ENCODE measurements at places on chromosomes 13 and 19.

DNA sequence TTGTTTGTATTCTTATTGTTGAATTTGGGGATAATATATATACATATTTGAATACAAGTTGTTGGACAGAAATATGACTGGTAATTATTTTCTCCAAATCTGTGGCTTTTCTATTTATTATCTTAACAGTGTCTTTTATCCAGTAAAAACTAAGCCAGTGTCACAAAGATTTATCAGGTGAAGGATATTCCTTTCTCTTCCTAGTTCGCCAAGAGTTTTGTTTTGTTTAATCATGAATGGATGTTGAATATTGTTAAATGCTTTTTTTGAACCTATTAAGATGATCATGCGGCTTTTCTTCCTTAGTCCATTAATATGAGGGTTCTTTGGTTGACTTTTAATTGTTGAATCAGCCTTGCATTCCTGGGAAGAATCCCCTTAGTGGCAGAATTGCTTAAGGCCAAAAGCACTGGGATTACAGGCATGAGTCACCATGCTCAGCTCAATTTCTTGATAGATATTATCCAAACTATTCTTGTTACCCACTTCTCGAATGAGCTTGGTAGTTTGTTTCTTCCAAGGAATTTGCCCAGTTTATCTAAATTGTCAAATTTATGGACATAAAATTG, 53.3 kb downstream of the TEX26 start:
- no peak for DNase-seq

GRCh38 chr13:106401081-106401480, 134.4 kb downstream of the EFNB2 start:
- DNase-seq = no peak

DNA sequence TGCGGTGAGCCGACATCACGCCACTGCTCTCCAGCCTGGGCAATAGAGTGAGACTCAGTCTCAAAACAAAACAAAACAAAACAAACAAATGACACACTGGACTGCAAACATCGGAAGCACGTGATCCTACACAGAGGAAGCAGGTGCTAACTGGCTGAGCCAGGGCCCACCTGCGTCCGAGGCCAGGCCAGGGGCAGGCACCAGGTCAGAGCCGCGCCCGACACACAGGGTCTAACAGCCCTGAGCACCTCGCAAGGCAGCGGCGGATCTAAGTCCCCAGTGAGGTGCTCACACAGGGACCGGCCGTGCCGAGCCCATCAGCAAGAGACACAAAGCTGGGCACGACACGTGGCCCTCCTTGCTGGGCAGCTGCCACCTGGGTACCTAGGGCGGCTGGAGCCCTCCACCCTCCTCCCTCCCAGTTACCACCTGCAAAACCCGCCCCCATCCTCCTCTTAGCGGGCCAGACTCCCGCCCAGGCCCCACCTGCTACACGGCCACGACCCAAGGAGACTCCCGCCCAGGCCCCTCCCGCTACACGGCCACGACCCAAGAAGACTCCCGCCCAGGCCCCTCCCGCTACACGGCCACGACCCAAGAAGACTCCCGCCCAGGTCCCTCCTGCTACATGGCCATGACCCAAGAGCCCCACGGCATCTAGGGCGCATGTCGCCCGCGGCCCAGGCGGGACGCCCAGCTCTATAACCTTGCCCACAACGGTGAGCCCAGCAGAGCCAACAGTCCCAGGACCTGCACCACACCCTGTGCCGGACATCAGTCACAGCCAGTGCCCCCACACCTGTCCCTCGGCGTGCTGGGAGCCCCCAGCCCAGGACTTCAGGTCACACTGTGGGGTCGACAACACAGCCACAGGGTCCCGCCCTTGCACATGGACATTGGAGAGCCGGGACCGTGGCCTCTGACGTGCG, 15.6 kb downstream of the AP3D1 start:
- DNase-seq = no peak

GRCh38 chr19:30006207-30006606, 64.2 kb downstream of the URI1 start:
- DNase-seq = no peak

DNA sequence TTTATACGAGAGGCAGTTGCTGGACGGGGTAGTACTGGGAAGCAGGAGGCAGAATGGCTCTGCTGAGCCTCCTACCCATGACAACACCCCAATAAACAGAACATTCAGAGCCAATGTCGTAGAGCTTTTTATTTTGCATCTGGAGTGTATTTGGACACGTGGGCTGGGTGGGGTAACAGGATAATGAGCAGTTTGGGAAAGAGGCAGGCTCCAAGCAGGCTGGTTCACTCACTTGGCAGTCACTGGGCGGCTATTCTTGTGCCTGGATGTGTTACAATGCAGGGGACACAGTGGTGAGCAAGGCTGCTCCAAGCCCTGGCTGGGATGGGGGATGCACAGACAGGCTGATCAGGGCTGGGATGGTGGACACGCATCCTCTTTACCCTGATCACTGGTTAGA, 9.5 kb downstream of the ACTMAP start:
- DNase-seq = no peak

DNA sequence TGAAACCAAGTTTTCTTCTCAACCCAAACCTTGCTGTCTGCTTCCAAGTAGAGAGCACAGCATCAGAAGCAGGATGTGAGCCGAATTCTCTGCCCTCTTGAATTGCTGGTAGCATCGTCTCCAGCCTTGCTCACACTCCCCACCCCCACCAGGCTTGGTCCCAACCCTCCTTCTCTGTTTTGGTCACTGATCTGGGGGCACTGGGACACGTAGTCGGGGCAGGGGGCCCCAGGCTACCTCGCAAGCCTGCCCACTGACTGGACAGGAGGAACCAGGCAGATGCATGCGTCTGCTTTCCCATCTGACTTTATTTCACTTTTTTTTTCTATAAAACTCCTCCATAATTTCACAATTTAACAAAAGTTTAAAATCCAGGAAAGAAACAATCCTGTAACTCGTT, 69.7 kb downstream of the MLLT1 start:
- no peak for DNase-seq

GRCh38 chr19:16397791-16398529, 73.3 kb downstream of the KLF2 start:
- DNase-seq = no peak

GRCh38 chr13:30629527-30629926, 11.8 kb downstream of the USPL1 start:
- no peak for DNase-seq

- no peak for DNase-seq
These were observed 112.3 kb downstream of the SLC7A1 start for GRCh38 chr13:29483211-29483610.

DNA sequence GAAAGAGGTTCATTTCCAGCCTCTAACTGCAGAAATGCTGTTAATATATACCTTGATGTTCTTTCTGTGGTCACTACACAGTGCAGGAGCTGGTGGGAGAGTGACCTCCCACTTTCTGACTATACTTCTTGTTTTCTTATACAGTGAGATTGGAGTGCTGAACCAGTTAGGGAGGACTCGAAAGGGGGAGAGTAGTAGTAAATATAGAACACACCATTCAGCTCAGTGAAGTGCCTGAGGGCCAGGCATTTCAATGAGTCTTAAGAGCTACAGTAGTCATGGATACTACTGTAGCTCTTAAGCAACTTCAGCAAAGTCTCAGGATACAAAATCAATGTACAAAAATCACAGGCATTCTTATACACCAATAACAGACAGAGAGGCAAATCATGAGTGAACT, 372.9 kb downstream of the MTUS2 start:
- no peak for DNase-seq

- no peak for DNase-seq
These were observed 9.5 kb downstream of the B3GLCT start for GRCh38 chr13:31209172-31209840.

- DNase-seq = no peak
These were observed 51.5 kb downstream of the ATP7B start for GRCh38 chr13:51959773-51960172.

- no peak for DNase-seq
These were observed 9.5 kb downstream of the POU4F1 start for GRCh38 chr13:78593652-78594455.

GRCh38 chr19:41753936-41754529, 1.3 kb upstream of the CEACAM6 start:
- no peak for DNase-seq

DNA sequence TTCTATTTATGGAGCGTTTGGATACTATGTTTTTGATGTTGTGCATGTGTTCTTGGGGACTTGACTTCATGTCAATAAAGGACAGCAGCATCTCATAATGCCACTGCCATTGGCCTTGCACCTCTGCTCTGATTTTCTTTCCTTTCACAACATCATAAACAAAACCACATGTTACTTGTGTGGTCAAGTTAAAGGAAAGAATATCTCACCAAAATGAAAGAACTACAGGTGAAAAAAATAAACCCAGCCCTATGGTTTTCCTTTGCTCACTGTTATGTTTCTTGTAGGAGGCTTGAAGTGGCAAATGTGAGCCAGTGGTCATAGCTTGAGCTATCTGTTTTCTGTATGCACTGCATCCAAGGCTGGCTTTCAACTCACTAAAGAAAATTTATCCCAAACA, 240.4 kb downstream of the KCNRG start:
- no peak for DNase-seq

DNA sequence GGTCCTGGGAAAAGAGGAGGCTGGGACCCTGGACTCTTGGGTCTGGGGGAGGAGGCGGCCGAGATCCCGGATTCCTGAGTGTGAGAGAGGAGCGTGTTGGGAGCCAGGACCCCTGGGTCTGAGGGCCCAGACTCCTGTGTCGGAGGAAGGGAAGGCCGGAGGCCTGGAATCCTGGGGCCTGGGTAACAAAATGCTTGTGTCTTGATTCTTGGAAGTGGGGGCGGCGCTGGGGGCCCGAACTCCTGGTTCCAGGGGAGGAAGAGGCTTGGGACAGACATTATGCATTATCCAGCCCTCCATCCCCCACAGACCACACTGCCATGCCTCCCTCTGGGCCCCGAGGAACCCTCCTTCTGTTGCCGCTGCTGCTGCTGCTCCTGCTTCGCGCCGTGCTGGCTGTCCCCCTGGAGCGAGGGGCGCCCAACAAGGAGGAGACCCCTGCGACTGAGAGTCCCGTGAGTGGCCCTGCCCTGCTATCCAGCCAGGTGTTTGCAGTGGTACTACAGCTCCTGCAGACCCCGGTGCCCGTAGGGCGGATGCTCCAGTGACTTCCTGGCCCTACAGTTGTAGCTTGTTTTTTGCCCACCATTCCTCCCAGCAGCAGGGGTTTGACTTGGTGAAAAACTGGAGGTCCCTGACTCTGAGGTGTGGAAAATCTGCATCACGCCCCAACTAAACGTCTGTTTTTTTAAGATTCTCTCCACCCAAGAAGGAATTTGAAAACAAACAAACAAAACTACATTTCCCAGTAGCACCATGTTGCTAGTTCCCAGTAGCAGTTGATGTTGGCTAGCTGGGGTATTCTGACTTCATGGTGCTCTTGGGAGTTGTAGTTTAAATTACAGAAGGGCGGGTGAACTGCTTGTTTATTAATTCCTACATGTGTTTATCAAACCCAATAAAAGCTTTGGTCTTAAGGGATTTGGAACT, 630 bp downstream of the NUCB1 start:
- DNase-seq = no peak

DNA sequence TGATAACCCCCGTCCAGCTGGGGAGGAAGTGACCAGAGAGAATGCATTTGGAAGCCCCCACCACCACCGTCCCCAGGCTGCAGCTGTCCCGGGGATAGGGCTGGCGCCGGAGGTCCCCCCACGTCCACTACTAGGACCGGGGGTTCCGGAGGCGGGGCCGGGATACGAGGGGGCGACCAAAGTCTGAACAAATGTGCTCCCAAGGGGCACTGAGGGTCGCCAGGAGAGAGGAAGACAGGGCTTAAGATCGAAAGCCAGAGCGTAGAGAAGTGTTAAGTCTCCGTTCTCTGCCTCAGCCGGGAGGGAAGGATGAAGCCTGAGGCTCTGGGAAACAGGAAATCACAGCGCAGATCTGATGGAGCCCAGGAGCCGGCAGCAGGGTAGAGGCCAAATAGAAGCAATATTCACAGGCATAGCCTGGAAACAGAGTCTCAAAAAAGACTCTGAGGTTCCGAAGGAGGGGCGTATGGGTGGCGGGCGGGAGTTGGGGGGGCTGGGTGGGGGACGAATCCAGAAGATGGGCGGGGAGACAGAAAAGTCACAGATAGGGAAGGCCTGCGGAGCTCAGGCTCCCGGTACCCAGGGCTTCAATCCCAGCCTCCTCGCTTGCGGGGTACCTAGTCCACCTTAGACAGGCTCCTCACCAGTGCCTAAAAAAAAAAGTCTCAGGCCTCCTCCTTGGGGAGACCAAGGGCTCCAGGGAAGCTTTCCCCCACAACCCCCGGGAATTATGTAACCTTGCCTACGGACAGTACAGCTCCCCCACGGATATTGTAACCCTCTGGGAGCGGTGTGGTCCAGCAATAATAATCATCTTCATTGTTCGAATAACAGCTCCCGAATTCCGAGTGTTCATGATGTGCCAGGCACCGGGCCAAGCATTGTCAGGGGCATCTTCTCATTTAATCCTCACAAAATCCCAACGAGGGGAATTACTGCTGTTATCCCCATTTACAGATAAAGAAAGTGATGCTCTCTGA, 1.1 kb upstream of the ERF start:
- no peak for DNase-seq

DNA sequence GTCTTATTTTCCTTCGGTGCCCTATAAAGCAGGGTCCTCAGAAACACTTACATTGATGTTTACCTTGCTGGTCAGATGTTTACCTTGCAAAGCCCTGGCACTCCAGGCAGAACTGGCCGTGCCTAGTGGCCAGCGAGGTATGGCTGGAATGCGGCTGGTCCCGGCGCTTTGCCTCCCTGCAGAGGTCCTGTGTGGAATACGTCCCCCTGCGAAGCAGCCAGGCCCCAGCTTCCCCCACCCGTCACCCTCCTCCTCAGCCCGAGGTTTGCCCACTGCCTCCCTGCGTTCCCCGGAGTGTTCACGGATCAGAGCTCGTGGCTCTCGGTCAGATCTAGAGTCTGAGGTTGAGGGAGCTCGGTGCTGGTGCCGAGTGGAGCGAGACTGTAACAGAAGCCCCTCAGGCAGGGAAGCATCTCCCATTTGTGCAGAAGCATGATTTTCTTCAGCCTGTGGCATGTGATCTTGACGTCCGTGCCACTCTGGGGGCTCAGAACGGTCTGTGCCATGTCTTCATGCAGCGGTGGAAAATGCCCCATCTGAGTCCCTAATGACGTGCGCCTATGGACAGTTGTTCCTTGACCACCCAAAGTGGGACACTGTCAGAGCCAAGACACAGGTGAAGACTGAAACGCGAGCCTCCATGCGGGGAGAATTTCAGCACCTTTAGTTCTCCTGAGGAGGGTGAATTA, 54.8 kb upstream of the SOX1 start:
- no peak for DNase-seq

- no peak for DNase-seq
These were observed 1031.0 kb upstream of the PCDH9 start for GRCh38 chr13:68261105-68261504.

DNA sequence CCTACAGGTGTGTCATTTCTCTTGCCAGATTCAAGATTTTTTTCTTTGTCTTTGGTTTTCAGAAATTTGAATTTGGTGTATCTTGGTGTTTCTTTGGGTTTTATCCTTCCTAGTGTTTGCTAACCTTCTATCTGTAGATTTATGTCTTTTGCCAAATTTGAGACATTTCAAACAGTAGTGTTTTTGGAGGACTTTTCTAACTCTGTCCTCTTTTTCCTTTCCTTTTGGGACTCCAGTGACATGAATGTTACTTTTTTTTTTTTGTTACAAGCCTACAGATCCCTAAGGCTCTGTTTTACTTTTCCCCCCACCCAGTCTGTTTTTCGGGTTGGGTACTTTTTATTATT, 58.8 kb downstream of the ZMYM2 start:
- no peak for DNase-seq

- no peak for DNase-seq
These were observed 131.8 kb downstream of the STARD13 start for GRCh38 chr13:33153421-33154404.

GRCh38 chr19:44345959-44346358, 10.5 kb downstream of the ZNF112 start:
- no peak for DNase-seq

GRCh38 chr19:44808463-44809371, at the start of gene BCAM:
TSS of gene BCAM (plus strand) at chr19:44809103. CDS start at chr19:44809125, 22 bp downstream.
- no peak for DNase-seq
